ENCODE measurements at places on chromosomes 4 and X.

GRCh38 chrX:119655125-119655524, 37.8 kb downstream of the SEPTIN6 start:
- DNase-seq, result no peak

- no peak for DNase-seq
Measured at GRCh38 chr4:17912011-17912410, 101.2 kb downstream of the NCAPG start.

DNA sequence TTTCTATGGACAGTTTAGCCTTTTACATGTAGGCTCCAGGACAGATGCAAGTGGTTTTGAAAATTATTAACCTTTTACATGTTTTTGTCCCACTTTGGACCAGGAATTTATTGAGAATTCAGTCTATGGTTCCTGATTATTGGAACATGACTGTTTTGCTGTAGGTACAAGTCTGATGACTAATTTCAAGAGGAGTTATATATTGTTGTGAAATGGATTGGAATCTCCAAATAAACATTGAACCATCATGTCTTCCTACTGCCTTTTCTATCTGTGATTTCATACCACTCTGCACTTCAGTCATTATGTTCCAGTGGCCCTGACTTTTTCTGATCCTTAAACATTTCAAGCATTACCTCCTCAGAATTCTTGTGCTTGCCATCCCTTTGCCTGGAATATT, 35.9 kb downstream of the TBC1D19 start:
- DNase-seq, result no peak

GRCh38 chrX:150483356-150483985, 85.0 kb upstream of the MTM1 start:
- DNase-seq, result no peak

DNA sequence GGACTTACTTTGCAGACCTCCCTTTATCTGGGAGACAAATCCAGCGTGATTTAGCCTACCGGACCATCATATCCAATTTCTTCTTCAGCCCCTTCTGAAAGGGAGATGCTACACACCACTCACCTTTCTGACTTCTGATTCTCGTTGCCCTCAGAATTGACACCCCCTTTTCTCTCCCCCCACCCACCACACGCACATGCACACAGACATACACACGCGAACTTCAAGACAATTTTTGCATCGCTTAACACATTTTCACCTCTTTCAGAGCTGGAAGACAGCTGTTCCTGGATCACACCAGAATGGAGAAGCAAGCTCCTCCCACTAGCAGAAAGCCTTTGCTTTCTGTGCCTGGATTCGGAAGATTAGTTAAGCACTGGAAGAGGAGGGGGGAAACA, 1.0 kb upstream of the SNCA start:
- peak; percentile 19 for DNase-seq

- no peak for DNase-seq
Measured at GRCh38 chr4:1403177-1403583, 3.1 kb downstream of the NKX1-1 start.

GRCh38 chrX:17669891-17670290, 67.4 kb upstream of the SCML1 start:
- DNase-seq, result no peak

GRCh38 chr4:16603178-16603577, 295.3 kb downstream of the LDB2 start:
- DNase-seq, result no peak

- DNase-seq, result peak; percentile 34
Measured at GRCh38 chr4:102620697-102621497, 119.7 kb downstream of the NFKB1 start.

- DNase-seq, result no peak
Measured at GRCh38 chr4:17336524-17336961, 175.3 kb downstream of the QDPR start.

DNA sequence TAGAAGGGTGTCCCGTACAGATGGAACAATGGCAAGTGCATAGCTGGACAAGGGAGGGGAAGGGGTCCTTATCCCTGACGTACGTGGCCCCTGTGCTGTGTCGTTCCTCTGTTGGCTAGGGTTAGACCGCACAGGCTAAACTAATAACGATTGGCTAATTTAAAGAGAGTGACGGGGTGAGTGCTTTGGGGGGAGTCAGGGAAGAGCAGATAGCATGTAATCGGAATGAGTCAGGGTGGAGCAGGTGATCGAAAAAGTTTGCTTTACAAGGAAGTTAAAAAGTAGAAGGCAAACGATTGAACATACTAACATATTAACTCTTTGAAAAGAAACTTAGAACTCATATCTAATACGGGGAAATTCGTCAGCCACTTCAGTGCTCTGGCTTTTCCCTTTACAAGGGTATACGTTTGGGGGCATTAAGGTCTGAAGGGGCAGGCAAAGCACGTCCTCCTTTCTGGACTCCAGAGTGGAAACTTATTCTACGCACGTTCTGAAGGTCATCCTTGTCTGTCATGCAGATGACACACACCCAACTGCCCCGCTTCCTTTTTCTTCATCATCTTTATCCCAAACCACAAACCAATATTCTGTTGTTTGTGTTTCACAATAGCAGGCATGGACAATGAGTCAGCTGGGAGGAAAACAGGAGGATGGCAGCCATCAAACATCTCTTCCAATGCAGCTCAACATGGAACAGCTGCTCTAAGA, 10.2 kb upstream of the CRLF2 start:
- DNase-seq, result no peak

- DNase-seq, result no peak
Measured at GRCh38 chrX:135740681-135741149, 27.3 kb downstream of the CT45A1 start.

DNA sequence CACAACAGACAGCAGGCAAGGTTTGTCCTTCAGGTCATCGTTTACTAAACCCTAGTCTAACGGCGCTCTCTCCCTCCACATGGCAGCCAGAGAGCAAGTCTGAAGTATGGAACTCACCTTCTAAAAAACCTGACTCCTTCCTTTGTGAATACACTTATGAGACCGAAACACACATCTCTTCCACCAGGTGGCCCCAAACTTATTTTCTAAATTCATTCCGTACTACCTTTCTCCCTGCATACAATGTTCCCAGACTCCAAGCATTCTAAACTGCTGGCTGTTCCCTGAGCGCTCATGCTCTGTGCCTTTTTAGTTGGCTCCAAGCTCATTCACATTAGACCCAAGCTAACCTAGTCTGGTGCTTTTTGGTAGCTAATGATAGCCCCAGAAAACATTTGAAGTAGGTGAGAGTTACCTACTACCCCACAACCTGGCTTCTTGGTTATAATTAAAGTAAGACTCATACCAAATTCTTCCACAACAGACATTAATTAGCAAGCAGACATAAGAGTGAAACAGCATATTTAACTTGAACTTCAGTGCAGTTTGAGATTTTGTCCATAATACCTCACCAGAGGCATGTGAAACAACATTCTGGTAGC, 67.6 kb upstream of the DCLK2 start:
- no peak for DNase-seq

- no peak for DNase-seq
Measured at GRCh38 chrX:139091066-139091465, 379.5 kb upstream of the FGF13 start.

- DNase-seq, result no peak
Measured at GRCh38 chrX:48165241-48165640, 31.4 kb downstream of the SSX5 start.

- DNase-seq, result no peak
Measured at GRCh38 chr4:140790765-140791164, 34.6 kb upstream of the TBC1D9 start.

- DNase-seq, result no peak
Measured at GRCh38 chr4:88196013-88196365, 37.5 kb upstream of the ABCG2 start.

GRCh38 chr4:87068583-87069021, 133.8 kb downstream of the AFF1 start:
- DNase-seq, result no peak

GRCh38 chr4:175386776-175387507, 425.1 kb downstream of the GPM6A start:
- no peak for DNase-seq
